Large intestine (tissue), 12 donors: ENCODE measurements at places on chromosomes 1 and 21.

- H3K4me3 ChIP-seq = no peak overlapping the region
- H3K36me3 ChIP-seq = no peaks in the 10 kb centered on the region
- H3K27me3 ChIP-seq = no peaks in the 10 kb centered on the region
- DNase-seq = no peak
- no peak overlapping the region for H3K27ac ChIP-seq
Observed at GRCh38 chr1:203380420-203381150, 29.7 kb upstream of the FMOD start.

DNA sequence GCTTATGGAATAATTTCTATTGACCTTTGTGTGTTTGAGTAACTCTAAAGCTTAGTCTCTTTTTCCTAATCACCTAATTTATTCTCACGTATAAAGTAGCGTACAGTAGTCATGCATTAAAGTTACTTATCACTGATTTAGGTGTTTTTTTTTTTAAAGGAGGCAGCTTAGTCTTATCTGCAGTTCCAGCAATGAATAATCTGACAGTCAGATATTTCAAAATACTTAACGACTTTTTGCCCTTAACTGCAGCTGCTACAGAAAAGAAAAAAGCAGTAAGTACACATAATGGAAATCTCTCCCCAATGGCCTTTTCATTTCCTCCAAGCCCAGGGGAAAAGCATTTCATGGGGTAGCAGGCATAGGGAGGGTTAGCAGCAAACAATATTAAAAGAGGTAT, 54.6 kb downstream of the SLC35F3 start:
- H3K4me1 ChIP-seq = peaks cover 8% of the 10 kb centered on the region
- H3K27me3 ChIP-seq = no peaks in the 10 kb centered on the region
- peak overlapping the region; percentile 16 for H3K27ac ChIP-seq
- no peak overlapping the region for H3K4me3 ChIP-seq

DNA sequence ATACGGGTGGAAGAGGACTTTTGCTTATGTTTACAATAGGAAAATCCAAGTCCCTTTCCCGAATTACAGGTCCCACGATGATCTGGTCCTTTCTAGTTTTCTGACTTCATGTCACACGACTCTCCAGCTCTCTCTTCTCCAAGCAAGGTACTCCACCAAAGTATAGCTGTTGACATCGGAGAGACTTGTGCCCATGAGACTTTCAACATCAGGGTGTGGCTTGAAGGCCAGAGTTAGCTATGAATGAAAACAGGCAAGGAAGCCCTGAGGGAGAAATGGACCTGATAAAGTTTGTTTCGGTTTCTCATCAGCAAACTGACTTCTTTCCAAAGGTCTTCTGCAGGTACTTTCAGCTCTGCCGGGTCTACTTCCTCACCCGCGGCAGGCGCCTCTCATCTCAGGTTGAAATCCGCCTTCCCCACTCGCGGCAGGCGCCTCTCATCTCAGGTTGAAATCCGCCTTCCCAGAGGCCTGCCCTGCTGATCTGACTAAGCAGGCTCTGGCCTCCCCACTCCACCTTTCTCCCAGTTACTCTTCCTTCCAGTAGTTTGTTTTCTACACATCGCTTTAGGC, 2.1 kb upstream of the PER3 start:
- H3K27ac ChIP-seq = peak overlapping the region; percentile 13
- peaks cover 5% of the 10 kb centered on the region for H3K27me3 ChIP-seq
- H3K4me1 ChIP-seq = peaks cover 8% of the 10 kb centered on the region
- no peak overlapping the region for H3K4me3 ChIP-seq

DNA sequence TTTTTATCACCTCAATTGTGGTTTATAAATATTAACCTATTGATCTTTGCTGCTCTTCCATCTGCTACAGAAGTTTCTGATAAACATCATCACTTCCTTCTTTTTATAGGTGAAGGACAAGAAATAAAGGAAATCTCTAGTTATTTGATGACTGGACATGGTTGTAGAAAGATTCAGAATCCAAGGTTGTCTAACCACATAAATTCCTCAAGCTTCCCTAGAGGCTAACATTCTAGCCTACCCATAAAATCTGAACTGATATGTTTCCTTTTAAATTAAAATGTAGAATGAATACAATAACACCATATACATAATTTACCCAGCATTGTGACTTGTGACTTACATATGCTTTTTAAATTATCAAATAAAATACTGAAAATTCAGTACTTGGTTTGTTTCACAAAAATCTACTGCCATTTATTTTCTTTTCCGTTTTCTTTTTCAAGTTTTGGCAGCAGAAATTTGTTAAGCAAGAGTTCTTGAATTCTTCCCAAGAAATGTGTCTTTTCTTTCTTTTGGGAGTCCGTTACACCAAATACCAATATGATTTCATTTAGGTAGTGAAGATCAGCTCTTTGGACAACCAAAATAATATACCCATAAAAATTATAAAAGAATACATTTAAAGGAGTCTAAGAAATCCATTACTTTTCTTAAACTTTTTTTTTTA, 513.2 kb upstream of the ADGRL2 start:
- no peaks in the 10 kb centered on the region for H3K36me3 ChIP-seq
- DNase-seq = no peak
- H3K4me3 ChIP-seq = no peak overlapping the region
- H3K27ac ChIP-seq = no peak overlapping the region

GRCh38 chr1:162065016-162065415, 4.5 kb upstream of the NOS1AP start:
- H3K4me1 ChIP-seq = peaks cover 8% of the 10 kb centered on the region
- H3K27ac ChIP-seq = no peak overlapping the region
- no peak for DNase-seq
- H3K4me3 ChIP-seq = no peak overlapping the region

- H3K36me3 ChIP-seq = no peaks in the 10 kb centered on the region
- H3K4me3 ChIP-seq = no peak overlapping the region
- H3K27ac ChIP-seq = no peak overlapping the region
- no peaks in the 10 kb centered on the region for H3K27me3 ChIP-seq
- no peak for DNase-seq
Observed at GRCh38 chr1:14440731-14441130, 157.8 kb upstream of the KAZN start.

DNA sequence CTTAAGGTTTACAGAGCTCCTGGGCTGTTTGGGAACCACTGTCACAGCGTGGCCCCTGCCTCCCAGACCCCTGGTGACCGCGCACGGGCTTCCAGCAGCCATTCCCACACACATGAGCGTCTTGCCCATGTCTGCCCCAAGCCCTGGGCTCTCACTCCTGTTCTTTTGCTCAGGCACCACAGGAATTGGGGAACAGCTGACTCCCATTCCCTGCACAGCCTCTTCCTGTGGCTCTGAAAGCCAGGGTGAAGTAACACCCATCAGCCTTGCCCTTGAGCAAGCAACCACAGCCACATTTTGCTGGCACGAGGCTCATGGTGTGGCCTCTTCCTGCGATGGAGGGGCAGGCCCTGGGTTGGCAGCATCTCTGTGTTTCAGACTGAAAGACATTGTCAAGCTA, 14.3 kb upstream of the GPR157 start:
- no peak for DNase-seq
- no peak overlapping the region for H3K4me3 ChIP-seq
- no peak overlapping the region for H3K27ac ChIP-seq
- no peaks in the 10 kb centered on the region for H3K36me3 ChIP-seq
- H3K4me1 ChIP-seq = no peaks in the 10 kb centered on the region

DNA sequence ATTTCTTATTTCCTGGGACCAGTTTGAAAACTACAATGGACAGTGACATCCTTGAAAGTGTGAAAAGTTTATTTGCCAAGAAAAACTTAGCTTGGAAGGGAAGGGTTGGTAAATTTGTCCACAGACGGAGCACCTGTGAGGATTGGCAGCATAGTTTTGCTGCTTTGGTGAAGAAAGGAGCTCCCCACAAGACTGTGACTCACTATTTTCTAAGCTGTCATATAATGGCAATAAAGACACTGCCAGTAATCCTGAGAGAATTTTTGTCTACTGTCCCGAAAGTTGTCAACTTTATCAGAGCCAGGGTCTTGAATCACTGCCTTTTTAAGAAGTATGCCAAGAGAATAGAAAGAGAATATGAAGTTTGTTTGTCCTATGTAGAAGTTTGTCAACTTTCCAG, 230.8 kb downstream of the NEGR1 start:
- no peaks in the 10 kb centered on the region for H3K36me3 ChIP-seq
- no peaks in the 10 kb centered on the region for H3K27me3 ChIP-seq
- DNase-seq = no peak
- no peak overlapping the region for H3K27ac ChIP-seq
- H3K4me3 ChIP-seq = no peak overlapping the region
- H3K4me1 ChIP-seq = no peaks in the 10 kb centered on the region

GRCh38 chr1:173451981-173452380, 25.2 kb upstream of the PRDX6 start:
- H3K4me3 ChIP-seq = no peak overlapping the region
- H3K27ac ChIP-seq = no peak overlapping the region
- no peak for DNase-seq
- no peaks in the 10 kb centered on the region for H3K4me1 ChIP-seq
- no peaks in the 10 kb centered on the region for H3K27me3 ChIP-seq
- H3K36me3 ChIP-seq = no peaks in the 10 kb centered on the region

GRCh38 chr1:167463875-167464575, 54.3 kb downstream of the CD247 start:
- DNase-seq = no peak
- H3K36me3 ChIP-seq = no peaks in the 10 kb centered on the region
- no peaks in the 10 kb centered on the region for H3K27me3 ChIP-seq
- H3K4me1 ChIP-seq = peaks cover 4% of the 10 kb centered on the region

DNA sequence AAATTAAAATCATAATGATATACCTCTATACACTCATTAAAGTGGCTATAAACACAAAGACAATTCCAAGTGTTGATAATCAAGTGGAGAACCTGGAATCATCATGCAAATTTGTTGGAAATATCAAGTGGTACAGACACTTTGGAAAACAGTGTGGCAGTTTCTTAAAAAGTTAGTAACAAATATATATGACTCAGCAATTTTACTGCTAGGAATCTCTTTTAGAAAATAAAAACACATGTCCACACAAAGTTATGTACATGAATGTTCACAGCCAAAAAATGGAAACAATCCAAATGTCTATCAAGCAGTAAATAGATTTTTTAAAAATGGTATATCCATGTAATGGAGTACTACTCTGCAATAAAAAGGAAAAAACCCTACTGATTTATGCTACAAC, 375.6 kb downstream of the HLX start:
- no peak for DNase-seq
- H3K4me1 ChIP-seq = no peaks in the 10 kb centered on the region
- H3K36me3 ChIP-seq = no peaks in the 10 kb centered on the region
- H3K27ac ChIP-seq = no peak overlapping the region
- H3K27me3 ChIP-seq = no peaks in the 10 kb centered on the region
- no peak overlapping the region for H3K4me3 ChIP-seq

DNA sequence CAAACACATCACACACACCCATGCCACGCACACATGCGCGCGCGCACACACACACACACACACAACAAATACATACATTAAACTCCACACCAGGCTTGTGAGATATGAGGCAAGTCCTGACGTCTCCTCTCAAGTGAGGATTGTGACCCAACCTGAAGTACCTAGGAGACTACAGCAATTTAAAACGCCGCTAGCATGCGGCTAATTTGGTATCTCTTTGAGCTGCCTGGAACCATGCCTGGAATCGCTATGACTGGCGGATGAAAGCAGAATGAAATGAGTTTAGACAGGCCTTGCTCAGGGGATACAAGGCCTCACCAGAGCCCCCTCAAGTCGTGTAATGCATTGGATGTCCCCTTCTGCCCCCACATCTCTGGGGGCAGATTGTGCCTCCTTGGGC, 1.6 kb upstream of the RAB7B start:
- H3K27me3 ChIP-seq = no peaks in the 10 kb centered on the region
- peaks cover 4% of the 10 kb centered on the region for H3K4me1 ChIP-seq
- H3K4me3 ChIP-seq = no peak overlapping the region
- no peak for DNase-seq
- no peaks in the 10 kb centered on the region for H3K36me3 ChIP-seq
- no peak overlapping the region for H3K27ac ChIP-seq

- H3K36me3 ChIP-seq = no peaks in the 10 kb centered on the region
- H3K4me3 ChIP-seq = no peak overlapping the region
- H3K27me3 ChIP-seq = no peaks in the 10 kb centered on the region
- DNase-seq = no peak
- H3K4me1 ChIP-seq = no peaks in the 10 kb centered on the region
Observed at GRCh38 chr1:242133796-242134195, 134.9 kb upstream of the MAP1LC3C start.

- no peak overlapping the region for H3K27ac ChIP-seq
- DNase-seq = no peak
- H3K27me3 ChIP-seq = no peaks in the 10 kb centered on the region
- peaks cover 22% of the 10 kb centered on the region for H3K4me1 ChIP-seq
- H3K4me3 ChIP-seq = no peak overlapping the region
- H3K36me3 ChIP-seq = peaks cover 35% of the 10 kb centered on the region
Observed at GRCh38 chr1:25990251-25990650, 7.6 kb downstream of the PAFAH2 start.

GRCh38 chr1:42957880-42958487, 684 bp downstream of the SLC2A1 start:
- H3K36me3 ChIP-seq = peaks cover 2% of the 10 kb centered on the region
- no peaks in the 10 kb centered on the region for H3K27me3 ChIP-seq
- peaks cover 31% of the 10 kb centered on the region for H3K4me1 ChIP-seq
- peak; percentile 80 for DNase-seq
